Activated CD4-positive, CD25-positive, alpha-beta regulatory T cell treated with anti-CD3 and anti-CD28 coated beads, Interleukin-2, amount 50 U/mL, for 72 hours (primary cell): ENCODE measurements at places on chromosomes 2 and 18.
A peak's percentile ranks its signal among the peaks of the same experiment; 100 is the strongest.

- DNase-seq: no peak
These were observed 347.3 kb upstream of the HNRNPA3 start for GRCh38 chr2:176865336-176865735.

- DNase-seq: peak; percentile 24
These were observed 25.3 kb downstream of the GPR55 start for GRCh38 chr2:230899786-230900185.

DNA sequence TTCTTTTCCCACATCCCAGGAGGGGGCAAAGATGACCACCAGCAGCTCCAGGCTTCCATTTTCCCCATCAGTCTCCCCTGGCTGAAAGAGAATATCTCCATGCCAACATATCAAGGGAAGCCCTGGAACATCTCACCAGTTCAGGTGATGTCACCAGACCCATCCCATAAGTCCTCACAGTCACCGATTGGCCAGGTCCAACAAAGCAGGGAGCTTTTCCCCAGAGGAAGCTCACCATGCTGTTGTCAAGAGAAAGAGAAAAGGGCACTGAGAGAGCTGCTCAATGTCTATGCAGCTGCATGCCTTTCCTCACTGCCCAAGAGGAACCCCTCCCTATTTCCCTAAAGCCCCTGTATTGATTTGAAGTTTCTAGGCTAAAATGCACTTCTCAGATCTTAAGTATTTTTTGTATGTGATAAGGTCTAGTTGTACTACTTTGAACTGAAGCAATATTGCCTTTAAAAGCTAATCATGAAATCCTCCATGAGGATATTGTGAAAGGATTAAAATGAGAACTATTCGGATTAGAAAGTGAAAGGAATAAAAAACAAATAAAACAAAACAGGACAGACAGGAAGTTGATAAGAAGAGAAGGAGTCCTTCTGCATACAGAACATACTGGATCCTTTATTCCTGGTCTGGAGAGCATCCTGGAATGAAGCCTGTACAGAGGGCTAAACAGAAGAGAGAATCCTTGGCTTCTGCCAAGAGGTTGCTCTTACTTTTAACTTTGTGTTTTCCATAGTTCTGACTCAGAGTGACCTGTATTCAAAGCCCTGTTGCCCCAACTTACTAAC lies 45.2 kb upstream of the CTIF start:
- DNase-seq: no peak

- DNase-seq: no peak
These were observed 135.0 kb downstream of the ALK start for GRCh38 chr2:29786361-29786760.

DNA sequence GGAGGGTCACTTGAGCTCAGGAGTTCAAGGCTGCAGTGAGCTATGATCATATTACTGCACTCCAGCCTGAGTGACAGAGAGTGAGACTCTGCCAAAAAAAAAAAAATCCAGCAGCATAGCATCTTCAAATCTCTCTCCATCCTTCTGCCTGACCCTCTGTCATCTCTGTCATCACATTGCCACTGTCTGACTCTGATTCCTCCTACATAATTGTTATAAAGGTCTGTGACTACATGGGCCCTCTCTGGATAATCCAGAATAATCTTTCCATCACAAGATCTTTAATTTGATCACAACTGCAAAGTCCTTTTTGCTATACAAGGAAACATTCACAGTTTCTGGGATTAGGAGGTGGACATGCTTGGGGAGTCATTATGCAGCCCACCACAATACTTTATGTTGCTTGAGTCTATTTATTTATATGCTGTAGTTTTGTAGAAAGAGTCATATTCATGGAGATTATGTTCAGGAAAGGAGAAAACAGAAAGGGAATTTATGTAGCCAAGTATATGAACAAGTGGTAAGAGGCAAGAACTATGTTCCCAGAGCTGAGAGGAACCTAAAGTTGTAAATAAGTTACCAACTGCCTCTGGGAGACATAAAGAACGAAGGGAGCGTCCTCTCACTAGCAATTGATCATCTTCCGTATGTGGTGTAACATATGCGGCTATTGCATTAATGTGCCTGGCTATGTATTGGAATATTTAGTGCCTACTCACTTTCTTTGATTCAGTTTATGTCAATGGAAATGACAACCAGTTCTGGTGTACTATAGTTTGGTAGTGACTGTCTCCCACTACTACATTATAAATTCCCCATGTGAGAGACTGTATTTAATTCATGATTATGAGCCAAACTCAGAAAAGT lies 21.5 kb downstream of the RND3 start:
- DNase-seq: no peak

DNA sequence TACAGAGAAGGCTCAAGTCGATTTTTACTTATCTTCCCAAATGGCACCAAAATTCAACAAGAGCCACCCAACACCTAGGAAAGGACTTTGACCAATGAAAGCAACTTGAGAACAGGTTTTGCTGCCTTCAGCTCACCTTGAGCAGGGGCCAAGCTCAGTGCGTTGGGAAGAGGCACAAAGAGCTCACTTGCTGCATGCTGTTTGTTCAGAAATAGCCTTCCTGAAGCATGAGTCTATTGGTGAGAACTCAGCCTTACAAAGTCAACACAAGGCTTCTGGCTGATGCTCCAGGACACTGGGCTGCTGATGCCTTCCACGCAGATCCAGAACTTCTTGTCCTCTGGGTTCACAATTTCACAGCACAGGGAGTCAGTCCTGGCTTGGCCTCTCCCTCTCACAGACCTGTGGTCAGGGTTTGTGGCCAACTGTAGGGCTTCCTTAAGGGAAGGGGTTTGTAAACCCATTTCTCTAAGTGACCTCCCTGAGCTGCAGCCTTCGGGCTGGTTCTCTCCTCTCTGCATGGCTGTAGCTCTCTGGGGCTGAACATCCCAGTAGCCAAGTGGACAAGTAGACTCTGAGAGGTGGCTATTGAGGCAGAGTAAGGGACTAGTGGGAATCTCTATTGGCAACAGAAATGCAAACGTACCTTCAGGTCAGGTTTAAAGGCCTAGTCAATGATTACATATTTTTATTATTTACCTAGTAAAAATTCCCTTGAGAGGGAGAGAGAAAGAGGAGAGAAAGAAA lies 124.7 kb upstream of the GATA6 start:
- no peak for DNase-seq

GRCh38 chr2:158138255-158138654 lies 36.6 kb downstream of the UPP2 start:
- no peak for DNase-seq

- DNase-seq: no peak
These were observed 6.5 kb downstream of the PRPF40A start for GRCh38 chr2:152710713-152711112.

GRCh38 chr2:20737505-20737904 lies 70.6 kb downstream of the GDF7 start:
- DNase-seq: no peak

- DNase-seq: no peak
These were observed 2.0 kb upstream of the DDX18 start for GRCh38 chr2:117812443-117812842.

DNA sequence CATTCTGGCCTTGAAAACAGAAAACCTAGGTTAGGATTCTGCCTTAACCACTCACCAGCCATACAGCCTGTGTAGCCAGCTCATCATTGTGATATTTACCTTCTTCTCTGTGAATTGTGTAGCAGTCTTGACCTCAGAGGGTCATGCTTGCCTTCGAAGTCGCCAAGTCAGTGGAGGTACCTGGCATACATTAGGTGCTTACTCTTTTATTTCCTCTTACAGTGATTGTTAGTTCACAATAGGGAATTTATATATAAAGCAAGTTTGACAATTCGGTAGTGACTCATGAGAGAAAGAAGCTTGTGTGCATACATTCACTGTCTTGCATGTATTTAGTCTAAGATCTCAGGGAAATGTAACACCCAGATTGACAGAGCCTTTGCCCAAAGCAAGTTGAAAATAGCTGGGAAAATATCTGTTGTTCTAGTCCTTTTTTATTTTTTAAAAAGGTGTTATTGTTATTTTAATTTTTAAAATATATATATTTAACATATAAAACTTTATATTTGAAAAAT lies 290.6 kb downstream of the PTGR3 start:
- no peak for DNase-seq

- DNase-seq: no peak
These were observed 49.9 kb downstream of the KLF7 start for GRCh38 chr2:207115715-207116364.

GRCh38 chr2:235378944-235379343 lies 114.9 kb upstream of the AGAP1 start:
- DNase-seq: no peak

DNA sequence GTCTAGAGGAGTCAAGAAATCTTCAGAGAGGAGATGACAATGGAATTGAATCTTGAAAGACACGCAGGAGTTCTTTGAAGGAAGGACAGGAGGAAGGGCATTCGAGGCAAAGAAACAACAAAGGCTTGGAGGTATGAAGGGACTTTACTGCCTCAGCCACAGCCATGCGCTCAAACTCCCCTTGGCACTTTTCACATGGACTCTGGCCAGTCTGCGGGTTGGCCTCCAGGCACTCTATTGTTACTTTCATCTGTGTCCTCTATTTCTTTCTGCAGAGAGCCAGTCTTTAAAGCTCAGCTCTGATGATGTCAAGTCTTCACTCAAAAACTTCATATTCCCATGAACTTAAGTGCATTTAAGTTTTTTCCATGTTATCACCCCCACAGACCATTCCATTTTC lies 95.4 kb downstream of the ZAP70 start:
- no peak for DNase-seq
